Myometrial cell (primary cell): ENCODE measurements at places on chromosomes 16 and 17. TPM values are rescaled to one million over a fixed set of nuclear protein-coding genes. Genes with fewer than 3 reads are reported as not detected.

CDH5 gene
- 0.35 TPM in 1 of 2 replicates, not detected in the other for total RNA-seq

SERPINF2 gene
- total RNA-seq: not detected in 2 replicates

CTF1 gene
- 3.9 and 11.2 TPM in 2 replicates for total RNA-seq

KRT20 gene
- not detected in 2 replicates for total RNA-seq

SMPD3 gene
- total RNA-seq: 0.18 and 0.58 TPM in 2 replicates

CNTD1 gene
- total RNA-seq: 0.58 TPM in 1 of 2 replicates, not detected in the other

TSPOAP1 gene
- total RNA-seq: 0.18 and 0.58 TPM in 2 replicates

FZD2 gene
- 9.8 and 11.3 TPM in 2 replicates for total RNA-seq

CHRNE gene
- 0.35 and 0.86 TPM in 2 replicates for total RNA-seq

RAB26 gene
- 1.4 and 2.3 TPM in 2 replicates for total RNA-seq

RAMP2 gene
- 1.9 and 5.5 TPM in 2 replicates for total RNA-seq

HID1 gene
- total RNA-seq: under 0.01 and 0.53 TPM in 2 replicates

CES5A gene
- not detected in 2 replicates for total RNA-seq

C17orf100 gene
- 0.71 and 0.86 TPM in 2 replicates for total RNA-seq

KRTAP3-2 gene
- total RNA-seq: not detected in 2 replicates

OR1A1 gene
- total RNA-seq: not detected in 2 replicates

TMEM92 gene
- 0.29 and 0.89 TPM in 2 replicates for total RNA-seq

CHMP6 gene
- 21.9 and 22.7 TPM in 2 replicates for total RNA-seq

KRT222 gene
- total RNA-seq: not detected in 2 replicates

MYH3 gene
- total RNA-seq: under 0.01 TPM in 2 replicates

NUPR1 gene
- 28.7 and 29.1 TPM in 2 replicates for total RNA-seq

CDC6 gene
- 13.8 and 16.1 TPM in 2 replicates for total RNA-seq

NXN gene
- 93.9 and 97.2 TPM in 2 replicates for total RNA-seq

MYOCD gene
- total RNA-seq: under 0.01 and 0.58 TPM in 2 replicates

MSLN gene
- total RNA-seq: 0.53 and 0.86 TPM in 2 replicates

IRX5 gene
- total RNA-seq: not detected in 2 replicates

SP6 gene
- total RNA-seq: not detected in 2 replicates

GRAPL gene
- not detected in 2 replicates for total RNA-seq

TOM1L1 gene
- 22.5 and 23.4 TPM in 2 replicates for total RNA-seq

CAPN15 gene
- total RNA-seq: 34.9 and 35.8 TPM in 2 replicates

NPTX1 gene
- under 0.01 and 0.35 TPM in 2 replicates for total RNA-seq
